ENCODE measurements at places on chromosomes 1 and 21. TPM values are rescaled to one million over a fixed set of nuclear protein-coding genes. Genes with fewer than 3 reads are reported as not detected.

GRCh38 chr1:172268237-172268636 lies 152.2 kb upstream of the C1orf105 start:
- H3K27ac ChIP-seq: no peak overlapping the region
- H3K36me3 ChIP-seq: no peaks in the 10 kb centered on the region
- no peak overlapping the region for H3K4me3 ChIP-seq
- DNase-seq: no peak
- H3K27me3 ChIP-seq: no peaks in the 10 kb centered on the region

GRCh38 chr1:163701783-163702374 lies 380.1 kb downstream of the NUF2 start:
- no peak overlapping the region for H3K27ac ChIP-seq
- no peaks in the 10 kb centered on the region for H3K27me3 ChIP-seq
- no peak overlapping the region for H3K4me3 ChIP-seq
- no peaks in the 10 kb centered on the region for H3K4me1 ChIP-seq
- no peak for DNase-seq
- H3K36me3 ChIP-seq: no peaks in the 10 kb centered on the region

DNA sequence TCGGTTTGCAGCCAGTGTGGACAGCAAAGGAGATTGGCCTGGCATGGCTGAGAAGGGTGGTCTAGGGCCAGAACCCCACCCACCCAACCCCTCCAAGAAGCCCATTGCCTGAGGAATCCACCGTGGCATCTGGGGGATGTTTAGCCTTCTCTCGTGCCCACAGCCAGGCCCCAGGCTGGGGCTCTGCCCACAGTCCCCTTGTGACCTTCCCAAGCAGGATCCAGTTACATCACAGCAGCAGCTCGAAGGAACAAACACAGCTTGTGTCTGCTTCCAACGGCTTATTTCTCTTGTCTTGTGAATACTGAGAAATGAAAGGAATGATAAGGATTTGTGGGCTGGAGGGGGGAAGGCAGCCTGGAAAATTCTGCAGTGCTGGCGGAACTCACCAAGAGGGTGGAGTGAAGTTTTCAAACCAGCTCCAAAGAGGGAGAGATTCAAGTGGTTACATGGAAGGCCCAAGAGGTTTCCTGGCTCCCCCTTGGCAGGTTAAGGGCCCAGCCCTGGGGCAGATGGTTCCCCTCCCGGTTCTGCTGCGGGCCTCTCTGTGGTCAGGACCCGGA lies 61.6 kb downstream of the DHRS3 start:
- H3K4me1 ChIP-seq: peaks cover 56% of the 10 kb centered on the region
- H3K27ac ChIP-seq: peak overlapping the region; percentile 87
- DNase-seq: peak; percentile 62

- H3K4me3 ChIP-seq: no peak overlapping the region
- peak overlapping the region; percentile 34 for H3K27ac ChIP-seq
- no peaks in the 10 kb centered on the region for H3K4me1 ChIP-seq
Observed at GRCh38 chr21:41888749-41889376, 9.7 kb upstream of the PRDM15 start.

The RPTN gene
- total RNA-seq: not detected

DNA sequence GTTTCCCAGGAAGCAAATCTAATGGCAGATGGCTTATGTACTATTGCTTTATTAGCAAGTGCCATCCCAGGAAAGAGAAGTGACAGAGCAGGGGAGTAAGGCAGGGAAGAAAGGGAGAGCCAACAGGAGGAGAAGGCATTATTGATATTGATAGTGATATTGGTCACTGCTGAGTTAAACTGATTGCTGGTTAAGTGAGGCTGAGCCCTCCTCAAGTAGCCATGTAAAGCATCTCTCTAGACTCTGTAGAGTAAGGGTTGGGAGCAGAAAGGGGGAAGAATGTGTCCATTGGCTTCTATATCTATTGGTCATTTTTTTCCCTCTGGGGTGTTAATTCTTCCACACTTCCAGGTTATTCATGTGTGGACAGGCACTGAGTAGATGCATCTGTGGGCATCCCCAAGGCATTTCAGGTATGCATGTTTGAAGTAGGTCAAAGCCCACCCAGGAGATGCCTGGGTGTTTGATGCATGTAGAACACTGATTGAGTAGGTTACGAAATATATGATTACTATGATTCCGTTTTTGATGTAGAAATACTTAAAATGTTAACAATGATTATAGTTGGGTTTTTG lies 290.5 kb upstream of the DPYD start:
- no peaks in the 10 kb centered on the region for H3K27me3 ChIP-seq
- no peaks in the 10 kb centered on the region for H3K4me1 ChIP-seq
- H3K4me3 ChIP-seq: no peak overlapping the region
- no peak for DNase-seq
- H3K27ac ChIP-seq: no peak overlapping the region

- H3K27me3 ChIP-seq: peaks cover 30% of the 10 kb centered on the region
- H3K36me3 ChIP-seq: no peaks in the 10 kb centered on the region
- H3K4me3 ChIP-seq: no peak overlapping the region
- DNase-seq: no peak
- no peaks in the 10 kb centered on the region for H3K4me1 ChIP-seq
- H3K27ac ChIP-seq: no peak overlapping the region
Observed at GRCh38 chr1:175663991-175664390, 79.4 kb downstream of the TNR start.

- no peaks in the 10 kb centered on the region for H3K36me3 ChIP-seq
- no peak for DNase-seq
- H3K4me3 ChIP-seq: no peak overlapping the region
- H3K27ac ChIP-seq: no peak overlapping the region
Observed at GRCh38 chr1:38641661-38642060, 217.9 kb downstream of the RRAGC start.

DNA sequence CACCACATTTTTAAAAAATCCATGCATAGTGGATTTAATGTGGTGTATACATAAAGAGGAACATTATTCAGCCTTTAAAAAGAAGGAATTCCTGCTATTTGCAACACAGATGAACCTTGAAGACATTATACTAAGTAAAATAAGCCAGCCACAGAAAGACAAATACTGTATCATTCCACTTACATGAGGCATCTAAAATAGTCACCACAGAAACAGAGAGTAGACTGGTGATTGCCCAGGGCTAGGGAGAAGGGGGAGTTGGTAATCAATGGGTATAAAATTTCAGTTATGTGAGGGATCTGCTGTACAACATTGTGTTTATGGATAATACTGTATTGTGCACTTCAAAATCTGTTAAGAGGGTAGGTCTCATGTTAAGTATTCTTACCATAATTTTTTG lies 10.0 kb downstream of the FAM163A start:
- H3K27ac ChIP-seq: no peak overlapping the region
- no peaks in the 10 kb centered on the region for H3K36me3 ChIP-seq
- no peak overlapping the region for H3K4me3 ChIP-seq

GRCh38 chr1:2299131-2299627 lies 71.1 kb downstream of the SKI start:
- peak; percentile 70 for DNase-seq
- H3K4me3 ChIP-seq: peak overlapping the region; percentile 58
- H3K27ac ChIP-seq: peak overlapping the region; percentile 91
- peaks cover 76% of the 10 kb centered on the region for H3K4me1 ChIP-seq
- no peaks in the 10 kb centered on the region for H3K27me3 ChIP-seq
- H3K36me3 ChIP-seq: peaks cover 14% of the 10 kb centered on the region

GRCh38 chr21:35375115-35375514 lies 326.0 kb upstream of the RUNX1 start:
- no peak for DNase-seq
- no peak overlapping the region for H3K4me3 ChIP-seq
- peaks cover 19% of the 10 kb centered on the region for H3K27me3 ChIP-seq
- no peaks in the 10 kb centered on the region for H3K4me1 ChIP-seq
- no peak overlapping the region for H3K27ac ChIP-seq
- H3K36me3 ChIP-seq: no peaks in the 10 kb centered on the region

DNA sequence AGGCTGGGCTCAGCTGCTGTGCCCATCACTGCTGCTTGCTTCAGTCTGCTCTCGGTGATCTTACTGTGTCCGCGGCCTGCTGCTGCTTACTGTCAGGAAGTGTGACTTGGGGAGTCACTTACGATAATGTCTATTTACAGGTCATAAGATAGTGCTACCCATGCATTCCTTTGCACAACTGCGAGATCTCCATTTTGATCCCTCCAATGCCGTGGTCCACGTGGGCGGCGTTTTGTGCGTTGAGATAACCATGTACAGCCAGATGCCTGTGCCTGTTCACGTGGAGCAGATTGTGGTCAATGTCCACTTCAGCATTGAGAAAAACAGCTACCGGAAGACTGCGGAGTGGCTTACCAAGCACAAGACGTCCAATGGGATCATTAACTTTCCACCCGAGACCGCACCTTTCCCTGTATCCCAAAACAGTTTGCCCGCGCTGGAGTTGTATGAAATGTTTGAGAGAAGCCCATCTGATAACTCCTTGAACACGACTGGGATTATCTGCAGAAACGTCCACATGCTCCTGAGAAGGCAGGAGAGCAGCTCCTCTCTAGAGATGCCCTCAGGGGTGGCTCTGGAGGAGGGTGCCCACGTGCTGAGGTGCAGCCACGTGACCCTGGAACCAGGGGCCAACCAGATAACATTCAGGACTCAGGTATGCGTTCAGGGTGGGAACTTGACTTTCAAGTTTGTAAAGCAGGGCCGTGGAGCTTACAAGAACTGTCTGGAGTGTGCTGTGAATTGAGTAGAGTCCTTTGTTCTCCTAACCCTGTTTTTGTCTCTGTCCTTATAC lies 24.4 kb upstream of the PWP2 start:
- H3K36me3 ChIP-seq: peaks cover 59% of the 10 kb centered on the region
- H3K4me3 ChIP-seq: peak overlapping the region; percentile 34
- peaks cover 57% of the 10 kb centered on the region for H3K4me1 ChIP-seq
- DNase-seq: no peak

DNA sequence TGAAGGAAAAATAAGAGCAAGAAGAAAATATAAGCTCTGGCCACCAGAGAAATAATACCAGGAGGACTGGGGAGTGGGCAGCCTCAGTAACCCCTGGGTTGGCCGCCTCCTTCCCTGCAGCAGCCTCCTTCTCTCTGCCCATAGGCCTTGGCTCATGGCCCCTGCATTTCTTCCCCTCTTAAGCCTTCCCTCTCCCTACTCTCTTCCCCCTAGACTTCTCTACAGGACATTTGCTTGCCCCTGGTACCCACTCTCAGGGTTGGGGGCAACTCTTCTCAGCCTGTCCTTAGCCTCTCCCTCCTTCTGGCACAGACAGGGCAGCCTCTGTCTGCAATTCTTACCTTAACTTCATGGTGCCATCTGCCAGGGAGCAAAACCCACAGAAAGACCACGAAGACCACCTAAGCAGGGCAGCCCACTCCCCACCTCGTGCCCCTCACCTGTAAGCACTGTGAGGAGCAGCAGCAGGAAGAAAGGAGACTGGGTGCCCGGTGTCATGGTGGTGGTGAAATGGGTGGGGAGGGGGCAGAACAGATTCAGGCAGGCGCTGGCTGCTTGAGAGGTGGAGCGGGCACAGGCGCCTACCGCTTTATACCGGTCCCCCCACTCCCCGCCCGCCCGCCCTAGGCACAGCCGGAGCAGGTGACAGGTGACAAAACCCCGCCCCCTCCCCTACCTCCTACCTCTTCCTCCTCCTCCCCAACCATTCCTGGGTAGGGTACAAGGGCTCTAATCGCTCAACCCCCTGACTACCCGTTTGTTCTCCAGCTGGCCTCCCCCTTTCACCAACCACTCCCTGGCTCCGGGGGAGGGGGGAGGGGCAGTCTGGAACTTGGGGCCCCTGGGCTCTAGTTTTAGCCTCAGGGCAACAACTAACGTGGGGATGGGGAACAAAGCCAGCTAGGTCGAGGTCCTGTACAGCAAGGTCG lies 15.1 kb downstream of the THBS3 start:
- peak overlapping the region; percentile 86 for H3K27ac ChIP-seq
- no peak for DNase-seq
- H3K36me3 ChIP-seq: no peaks in the 10 kb centered on the region
- no peaks in the 10 kb centered on the region for H3K27me3 ChIP-seq

DNA sequence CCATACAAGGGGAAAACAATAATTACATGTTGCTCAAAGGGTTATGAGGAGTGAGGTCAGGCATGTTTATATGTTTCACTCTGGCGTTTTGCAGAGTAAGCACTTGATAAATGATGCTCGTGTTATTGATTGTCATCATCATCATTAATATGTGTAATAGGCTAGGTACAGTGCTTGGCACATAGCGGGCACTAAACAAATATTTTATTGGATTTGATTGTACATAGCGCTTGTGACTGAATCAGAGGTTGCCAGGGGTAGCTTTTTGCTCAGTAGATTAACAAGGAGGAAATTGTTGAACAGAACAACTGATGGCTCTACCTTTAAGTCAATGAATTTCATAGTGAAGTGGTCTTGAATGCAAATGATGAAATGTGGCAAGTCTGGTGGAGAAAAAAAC lies 91.7 kb downstream of the ROR1 start:
- no peak overlapping the region for H3K27ac ChIP-seq
- H3K36me3 ChIP-seq: no peaks in the 10 kb centered on the region
- no peak for DNase-seq
- no peak overlapping the region for H3K4me3 ChIP-seq
- no peaks in the 10 kb centered on the region for H3K27me3 ChIP-seq

The PLA2G5 gene
- 51.4 TPM for total RNA-seq

GRCh38 chr1:21579791-21580190 lies 70.6 kb downstream of the ALPL start:
- peaks cover 13% of the 10 kb centered on the region for H3K4me1 ChIP-seq
- H3K4me3 ChIP-seq: no peak overlapping the region
- H3K27ac ChIP-seq: no peak overlapping the region
- H3K36me3 ChIP-seq: no peaks in the 10 kb centered on the region

- no peak overlapping the region for H3K4me3 ChIP-seq
- H3K27me3 ChIP-seq: peaks cover 5% of the 10 kb centered on the region
- no peaks in the 10 kb centered on the region for H3K4me1 ChIP-seq
- H3K27ac ChIP-seq: no peak overlapping the region
- DNase-seq: no peak
Observed at GRCh38 chr1:67060811-67061218, 6.9 kb upstream of the SLC35D1 start.

The FAM177B gene
- not detected for total RNA-seq
